Endothelial cell of umbilical vein (primary cell): ENCODE measurements at places on chromosomes 7 and 10. TPM values are rescaled to one million over a fixed set of nuclear protein-coding genes. Genes with fewer than 3 reads are reported as not detected.

CPN1 gene
- total RNA-seq: not detected in 2 replicates

IL2RA gene
- not detected in 2 replicates for total RNA-seq

ABCB4 gene
- 0.09 and 0.15 TPM in 2 replicates for total RNA-seq

NPY4R2 gene
- not detected in 2 replicates for total RNA-seq

DRGX gene
- not detected in 2 replicates for total RNA-seq

GNAT3 gene
- total RNA-seq: not detected in 2 replicates

SP4 gene
- total RNA-seq: 8.8 and 11.4 TPM in 2 replicates

NRP1 gene
- total RNA-seq: 245 and 306 TPM in 2 replicates

FBXL13 gene
- total RNA-seq: 4.6 and 5.2 TPM in 2 replicates

RBP4 gene
- total RNA-seq: not detected in 2 replicates

MKX gene
- not detected in 2 replicates for total RNA-seq

SAMD9 gene
- total RNA-seq: 5.5 and 6.8 TPM in 2 replicates

SVOPL gene
- not detected in 2 replicates for total RNA-seq

MYH16 gene
- 0.09 and 0.11 TPM in 2 replicates for total RNA-seq

SUN3 gene
- total RNA-seq: not detected in 2 replicates

UPK3B gene
- total RNA-seq: 0.77 and 0.97 TPM in 2 replicates

CRYGN gene
- not detected in 2 replicates for total RNA-seq

ANKRD61 gene
- total RNA-seq: 0.35 and 0.53 TPM in 2 replicates

SPDYE1 gene
- 0.12 TPM in 1 of 2 replicates, not detected in the other for total RNA-seq

IDI2 gene
- not detected in 2 replicates for total RNA-seq

TSPAN13 gene
- 33.0 and 42.2 TPM in 2 replicates for total RNA-seq

WAPL gene
- 35.1 and 35.3 TPM in 2 replicates for total RNA-seq

AS3MT gene
- total RNA-seq: 0.95 TPM in 1 of 2 replicates, not detected in the other

MUC12 gene
- not detected in 2 replicates for total RNA-seq

NPSR1 gene
- total RNA-seq: not detected in 2 replicates

LBX1 gene
- total RNA-seq: not detected in 2 replicates

CYP17A1 gene
- not detected in 2 replicates for total RNA-seq

CPA5 gene
- total RNA-seq: not detected in 2 replicates

PDE6C gene
- total RNA-seq: not detected in 2 replicates

SLC13A4 gene
- total RNA-seq: not detected in 2 replicates

WNT8B gene
- not detected in 2 replicates for total RNA-seq

CYP3A4 gene
- total RNA-seq: not detected in 2 replicates

CASTOR2 gene
- 25.1 and 25.5 TPM in 2 replicates for total RNA-seq

CALU gene
- 254 and 257 TPM in 2 replicates for total RNA-seq
